Motor neuron (in vitro differentiated cells): ENCODE measurements at places on chromosomes 5 and 9. TPM values are rescaled to one million over a fixed set of nuclear protein-coding genes. Genes with fewer than 3 reads are reported as not detected.

Gene SLC36A2
- total RNA-seq: not detected in 2 replicates

Gene C5orf58
- 12.2 and 15.0 TPM in 2 replicates for total RNA-seq

Gene ARRDC3
- total RNA-seq: 35.5 and 38.5 TPM in 2 replicates

Gene AQP3
- total RNA-seq: 0.27 and 0.52 TPM in 2 replicates

- ATAC-seq: peak; percentile 91
Observed at GRCh38 chr9:3240656-3241268, 285.0 kb downstream of the RFX3 start.

GRCh38 chr5:149641000-149641576 is 59.8 kb downstream of the ARHGEF37 start:
- ATAC-seq: no peak

GRCh38 chr9:137756045-137756744 is 121.4 kb upstream of the CACNA1B start:
- no peak for ATAC-seq

DNA sequence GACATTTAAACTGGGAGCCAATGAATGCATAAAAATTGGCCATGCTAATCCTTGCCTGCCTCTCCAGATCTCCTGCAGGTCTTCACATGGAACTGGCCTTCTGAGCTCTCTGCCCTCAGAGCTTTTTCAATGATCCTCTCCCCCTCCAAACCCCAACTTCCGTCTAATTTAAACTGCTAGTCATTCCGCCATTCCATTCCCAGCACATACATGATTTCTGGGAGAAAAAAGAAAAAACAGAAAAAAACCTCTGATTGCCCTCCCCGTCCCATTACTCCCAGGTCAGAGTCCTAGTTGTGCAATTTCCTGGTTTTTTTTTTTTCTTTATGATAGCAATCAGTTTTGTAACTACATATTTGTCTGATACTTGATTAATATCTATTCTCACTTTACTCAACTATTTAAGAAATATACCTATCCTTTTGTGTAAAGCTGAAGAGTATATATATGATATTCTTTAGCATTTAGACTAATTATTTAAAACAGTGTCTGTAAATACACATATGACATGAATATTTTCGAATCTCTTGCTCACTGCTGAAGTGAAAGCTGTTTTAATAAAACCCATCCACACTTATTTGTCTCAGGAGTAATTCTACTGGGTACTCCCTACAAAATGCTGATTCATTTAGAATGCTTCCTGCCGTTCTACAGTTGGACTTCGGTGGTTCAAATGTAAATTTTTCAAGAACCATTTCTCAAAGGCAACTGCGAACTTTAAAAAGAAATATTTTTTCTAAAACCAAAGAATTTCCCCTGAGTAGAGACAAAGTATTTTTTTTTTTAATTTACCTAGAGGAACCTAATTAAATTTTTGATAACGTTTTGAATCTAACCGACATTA is 1.6 kb downstream of the HINT1 start:
- ATAC-seq: no peak

DNA sequence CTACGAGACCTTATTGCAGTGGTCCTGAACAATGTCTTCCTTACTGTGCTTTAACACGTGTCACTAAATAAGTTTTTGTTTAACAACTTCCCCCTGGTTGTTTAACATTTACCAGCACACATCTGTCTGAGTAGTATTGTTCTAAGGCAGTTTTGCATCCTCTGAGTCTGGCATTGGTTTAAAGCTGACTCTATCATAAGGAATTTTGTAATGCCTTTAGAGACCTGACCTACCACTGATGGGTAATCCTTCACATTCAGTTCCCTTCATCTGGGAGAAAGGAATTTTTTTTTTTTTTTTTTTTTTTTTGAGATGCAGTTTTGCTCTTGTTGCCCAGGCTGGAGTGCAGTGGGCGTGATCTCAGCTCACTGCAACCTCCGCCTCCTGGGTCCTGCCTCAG is 20.0 kb upstream of the PCAT7 start:
- ATAC-seq: no peak

DNA sequence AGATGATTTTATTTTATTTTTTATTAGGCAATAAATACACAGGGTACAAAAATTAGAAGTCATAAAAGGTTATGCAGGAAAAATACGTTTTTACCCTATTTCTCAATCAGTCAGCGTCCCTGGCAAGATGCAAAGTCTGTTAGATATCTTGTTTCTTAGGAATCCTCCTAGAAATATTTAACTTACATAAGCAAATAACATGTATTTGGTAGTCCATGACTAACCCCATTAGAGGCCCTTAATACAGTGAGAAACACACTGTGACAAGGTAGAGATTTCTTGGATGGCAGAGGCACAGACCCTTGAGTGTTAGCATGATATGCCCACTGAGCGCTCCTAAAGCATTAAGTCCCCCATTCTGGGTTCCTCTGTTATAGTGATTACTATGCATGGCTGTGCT is 121.2 kb upstream of the ADAMTSL1 start:
- ATAC-seq: no peak
